ENCODE measurements at places on chromosomes 13 and 19. TPM values are rescaled to one million over a fixed set of nuclear protein-coding genes. Genes with fewer than 3 reads are reported as not detected.

DNA sequence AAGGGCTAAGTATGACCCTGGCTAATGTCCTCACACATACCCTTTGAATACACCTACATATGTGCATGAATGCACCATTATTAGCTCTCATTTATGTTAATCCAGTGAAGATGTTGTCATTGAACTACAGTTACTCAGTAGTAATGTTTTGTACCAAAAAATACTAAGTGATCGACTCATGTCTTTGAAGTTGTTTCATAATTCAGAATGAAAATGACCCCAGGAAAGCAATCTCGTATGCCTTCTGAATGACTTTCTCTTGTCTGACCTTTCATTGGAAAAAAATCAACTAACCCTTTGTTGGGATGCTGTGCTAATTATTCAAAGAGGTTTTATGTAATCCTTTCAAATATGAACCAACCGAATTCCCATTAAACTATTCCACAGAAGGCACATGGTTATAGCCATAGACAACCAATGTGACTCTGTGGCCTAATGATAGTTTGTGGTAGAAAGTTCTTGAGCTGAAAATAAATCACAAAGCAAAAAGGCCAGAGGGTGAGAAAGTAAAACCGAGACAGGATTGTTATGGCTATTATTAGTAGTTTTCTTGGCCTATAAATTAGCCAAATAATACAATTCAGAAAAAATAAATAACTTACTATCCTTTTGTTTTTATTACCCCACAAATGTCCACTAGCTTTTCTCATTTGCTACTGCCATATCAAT, 86.8 kb upstream of the STARD13 start:
- DNase-seq = no peak

DNA sequence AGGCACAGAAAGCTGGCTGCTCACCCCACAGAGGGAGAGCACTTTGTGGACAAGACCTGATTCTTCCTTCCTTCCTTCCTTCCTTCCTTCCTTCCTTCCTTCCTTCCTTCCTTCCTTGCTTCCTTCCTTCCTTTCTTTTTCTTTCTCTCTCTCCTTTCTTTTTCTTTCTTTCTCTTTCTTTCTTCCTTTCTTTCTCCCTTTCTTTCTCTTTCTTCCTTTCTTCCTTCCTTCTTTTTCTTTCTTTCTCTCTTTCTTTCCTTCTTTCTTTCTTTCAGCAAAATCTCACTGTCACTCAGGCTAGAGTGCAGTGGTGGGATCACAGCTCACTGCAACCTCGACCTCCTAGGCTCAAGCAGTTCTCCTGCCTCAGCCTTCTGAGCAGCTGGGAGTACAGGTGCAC, 263.9 kb downstream of the UQCRFS1 start:
- no peak for DNase-seq

GRCh38 chr13:97852181-97852874, 101.1 kb upstream of the IPO5 start:
- no peak for DNase-seq

Gene RFPL4AL1
- total RNA-seq = not detected

GRCh38 chr13:19150712-19151228, 30.9 kb downstream of the TUBA3C start:
- DNase-seq = no peak

Gene ZNF600
- total RNA-seq = 5.5 TPM

DNA sequence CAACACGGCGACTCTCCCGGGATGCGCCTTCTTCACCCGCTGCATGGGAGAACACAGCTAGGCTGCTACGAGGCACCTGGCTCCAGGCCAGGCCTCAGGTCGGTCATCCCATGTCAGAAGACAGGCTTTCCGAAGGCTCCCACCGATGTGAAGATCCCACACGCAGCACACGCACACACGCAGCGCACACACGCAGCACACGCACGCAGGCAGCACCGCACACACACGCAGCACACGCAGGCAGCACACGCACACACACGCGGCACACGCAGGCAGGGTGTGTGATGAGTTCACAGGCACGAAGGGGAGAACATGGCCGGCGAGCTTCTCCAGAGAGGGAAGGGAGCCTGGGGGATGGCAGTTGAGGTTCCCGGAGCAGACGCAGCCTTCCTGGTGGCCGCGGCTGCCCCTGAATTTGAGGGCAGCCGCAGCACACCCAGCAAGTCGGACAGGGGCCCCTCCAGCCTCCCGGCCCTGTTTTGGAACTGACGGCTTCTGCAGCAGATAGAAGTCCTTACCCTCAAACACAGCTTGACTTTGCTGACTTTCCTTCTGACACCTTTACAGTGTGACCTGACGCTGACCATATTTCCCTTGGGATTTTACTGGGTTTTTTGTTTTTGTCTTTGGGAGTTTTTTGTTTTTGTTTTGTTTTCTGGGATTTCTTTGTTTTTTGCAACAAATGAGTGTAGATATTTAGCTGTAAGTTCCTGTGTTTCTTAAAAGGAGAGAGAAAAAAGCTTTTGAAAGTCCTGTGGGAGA, 55.9 kb downstream of the RASA3 start:
- peak; percentile 82 for DNase-seq

- DNase-seq = no peak
Observed at GRCh38 chr13:46531953-46532352, 21.0 kb upstream of the LRCH1 start.

Gene ZNF285
- 1.4 TPM for total RNA-seq

GRCh38 chr13:103873725-103874124, 807.5 kb upstream of the SLC10A2 start:
- DNase-seq = no peak

Gene SULT2B1
- total RNA-seq = 172 TPM

DNA sequence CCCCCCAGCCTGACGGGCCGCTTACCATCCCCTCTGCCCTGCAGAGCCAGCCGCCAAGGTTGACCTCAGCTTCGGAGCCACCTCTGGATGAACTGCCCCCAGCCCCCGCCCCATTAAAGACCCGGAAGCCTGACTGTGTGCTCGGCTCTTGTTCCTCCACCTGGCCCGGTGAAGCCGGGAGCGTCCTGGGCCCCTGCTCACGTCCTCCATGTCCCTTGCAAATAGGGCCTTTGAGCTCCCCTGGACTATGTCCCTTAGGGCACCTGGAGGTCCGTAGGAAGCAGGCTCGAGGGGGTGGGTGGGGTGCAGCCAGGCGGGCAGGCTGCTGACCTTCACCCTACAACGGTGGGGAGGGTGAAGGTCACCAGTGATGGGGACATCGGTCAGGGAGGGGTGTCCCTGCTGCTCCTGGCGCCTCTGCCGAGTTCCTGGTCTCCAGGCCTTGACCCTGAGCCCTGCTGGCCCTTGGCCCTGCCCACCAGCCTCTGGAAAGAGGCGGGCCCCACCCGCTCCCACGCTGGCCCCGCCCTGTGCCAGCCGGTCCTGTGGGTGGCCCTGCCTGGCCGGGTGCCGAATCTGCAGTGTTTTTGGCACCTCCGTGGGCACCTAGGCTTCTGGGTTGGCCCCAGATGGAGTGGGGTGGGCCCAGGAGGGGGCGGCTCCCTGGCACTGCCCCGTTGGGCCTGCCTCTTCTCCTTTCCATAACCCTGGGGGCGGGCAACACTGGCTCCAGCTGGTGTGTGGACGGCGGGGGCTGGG, 3.3 kb downstream of the ATP5F1D start:
- DNase-seq = peak; percentile 69

DNA sequence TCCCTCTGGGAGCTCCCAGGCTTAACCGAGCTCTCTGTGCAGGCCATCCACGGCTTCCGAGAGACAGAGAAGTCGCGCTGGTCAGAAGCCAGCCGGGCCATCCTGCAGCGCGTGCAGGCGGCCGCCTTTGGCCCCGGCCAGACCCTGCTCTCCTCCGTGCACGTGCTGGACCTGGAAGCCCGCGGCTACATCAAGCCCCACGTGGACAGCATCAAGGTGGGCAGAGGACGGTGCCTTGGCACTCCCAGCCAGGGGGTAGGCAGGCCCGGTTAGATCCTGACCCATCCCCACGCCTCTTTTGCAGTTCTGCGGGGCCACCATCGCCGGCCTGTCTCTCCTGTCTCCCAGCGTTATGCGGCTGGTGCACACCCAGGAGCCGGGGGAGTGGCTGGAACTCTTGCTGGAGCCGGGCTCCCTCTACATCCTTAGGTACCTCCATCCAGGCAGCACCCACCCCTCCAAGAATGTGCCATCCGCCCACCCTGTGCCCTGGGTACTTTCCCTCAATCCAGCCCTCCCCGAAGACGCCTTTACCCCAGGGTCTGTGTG, 1.5 kb downstream of the PSPN start:
- no peak for DNase-seq

Gene DCLK1
- 41.1 TPM for total RNA-seq

- peak; percentile 89 for DNase-seq
Observed at GRCh38 chr19:13850910-13851733, 25.8 kb upstream of the NANOS3 start.

Gene EMP3
- total RNA-seq = 11.6 TPM

Gene ACTMAP
- 4.4 TPM for total RNA-seq

DNA sequence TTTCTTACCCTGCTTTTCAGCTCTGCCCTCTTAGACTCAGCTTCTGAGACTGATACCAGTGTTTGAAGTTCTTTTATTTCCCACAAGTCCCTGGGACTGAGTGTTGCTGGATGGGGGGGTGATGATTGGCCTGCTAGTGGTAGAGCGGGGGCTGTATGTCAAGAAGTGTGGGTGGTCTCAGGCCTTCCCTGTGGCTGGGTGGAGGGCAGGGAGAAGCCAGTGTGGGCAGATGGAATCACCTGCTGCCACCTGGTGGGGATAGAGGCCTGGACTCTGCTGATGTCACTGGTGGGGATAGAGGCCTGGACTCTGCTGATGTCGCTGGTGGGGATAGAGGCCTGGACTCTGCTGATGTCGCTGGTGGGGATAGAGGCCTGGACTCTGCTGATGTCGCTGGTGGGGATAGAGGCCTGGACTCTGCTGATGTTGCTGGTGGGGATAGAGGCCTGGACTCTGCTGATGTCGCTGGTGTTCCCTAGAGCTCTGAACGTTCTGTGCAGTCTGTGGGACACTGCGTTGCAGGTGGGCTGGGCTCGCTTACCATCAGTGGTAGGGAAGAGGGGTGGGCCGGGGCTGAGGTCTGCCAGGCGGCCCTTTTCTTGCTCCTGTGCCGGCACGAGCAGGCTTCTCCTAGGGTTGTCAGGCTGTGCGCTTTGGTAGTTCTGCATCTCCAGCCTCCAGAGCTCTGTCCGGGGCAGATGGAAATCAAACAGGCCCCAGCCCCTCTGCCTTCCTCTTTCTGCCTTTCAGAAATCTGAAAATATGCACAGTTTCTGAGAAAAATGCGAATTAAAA, 101.3 kb downstream of the ARHGEF7 start:
- DNase-seq = no peak

DNA sequence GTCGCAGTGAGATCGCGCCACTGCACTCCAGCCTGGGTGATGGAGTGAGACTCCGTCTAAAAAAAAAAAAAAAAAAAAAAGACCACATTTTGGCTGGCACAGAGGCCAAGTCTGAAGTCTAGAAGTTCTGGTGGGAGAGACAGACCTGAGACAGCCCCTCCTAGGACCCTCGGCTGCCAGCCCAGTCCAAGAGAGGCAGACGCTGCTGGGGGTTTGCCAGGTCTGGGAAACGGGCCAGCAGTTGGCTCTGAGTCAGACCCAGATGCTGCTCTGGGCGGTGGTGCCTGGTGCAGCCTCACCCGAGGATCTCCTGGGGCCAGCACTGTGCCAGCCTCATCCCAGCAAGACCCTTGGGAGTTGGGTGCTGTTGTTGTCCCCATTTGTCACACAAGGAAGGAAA, 5.8 kb downstream of the FCHO1 start:
- peak; percentile 90 for DNase-seq

DNA sequence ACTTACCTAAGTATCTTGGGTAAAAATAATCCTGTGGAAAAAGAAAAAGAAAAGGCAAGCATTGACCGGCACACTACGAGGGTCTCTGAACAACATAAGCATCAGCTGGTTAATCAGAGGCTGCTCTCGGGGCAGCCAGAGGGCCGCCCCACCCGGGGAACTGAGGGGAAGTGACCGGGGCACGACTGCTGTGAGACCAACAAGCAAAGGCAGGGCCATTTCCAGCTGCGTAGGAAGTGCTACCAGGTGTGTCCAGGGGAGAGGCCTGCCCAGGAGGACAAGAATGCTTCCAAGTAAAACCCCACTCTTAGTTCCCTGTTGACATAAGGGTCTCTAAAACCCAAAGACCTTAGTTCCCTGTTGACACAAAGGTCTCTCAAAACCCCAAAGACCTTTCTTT, 15.9 kb downstream of the GAS6 start:
- no peak for DNase-seq

Gene RINL
- total RNA-seq = 5.5 TPM

GRCh38 chr13:66048888-66049287, 1181.2 kb downstream of the PCDH9 start:
- no peak for DNase-seq

- DNase-seq = no peak
Observed at GRCh38 chr13:34352958-34353357, 535.0 kb downstream of the RFC3 start.

DNA sequence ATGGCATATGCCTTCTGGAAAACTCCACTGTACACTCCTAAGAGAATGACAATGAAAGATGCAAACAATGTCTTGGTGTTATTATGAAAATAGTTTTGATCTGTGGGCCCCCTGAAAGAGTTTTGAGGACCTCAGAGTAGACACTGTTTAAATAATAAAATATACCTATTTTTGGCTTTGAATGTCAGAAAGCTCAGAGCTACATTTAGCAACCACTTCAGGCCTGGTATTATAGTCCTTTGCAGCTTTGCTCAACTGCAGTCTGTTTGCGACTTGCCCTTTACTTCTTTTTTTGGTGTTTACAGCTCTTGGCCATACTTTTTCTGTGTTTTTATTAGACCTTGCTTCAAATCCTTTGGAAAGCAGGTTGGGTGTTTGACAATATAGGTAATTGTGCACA, 5.8 kb upstream of the UBE2L5 start:
- no peak for DNase-seq

Gene INAFM1
- total RNA-seq = 13.6 TPM

Gene ZNF625
- 3.5 TPM for total RNA-seq

Gene KLK2
- not detected for total RNA-seq

DNA sequence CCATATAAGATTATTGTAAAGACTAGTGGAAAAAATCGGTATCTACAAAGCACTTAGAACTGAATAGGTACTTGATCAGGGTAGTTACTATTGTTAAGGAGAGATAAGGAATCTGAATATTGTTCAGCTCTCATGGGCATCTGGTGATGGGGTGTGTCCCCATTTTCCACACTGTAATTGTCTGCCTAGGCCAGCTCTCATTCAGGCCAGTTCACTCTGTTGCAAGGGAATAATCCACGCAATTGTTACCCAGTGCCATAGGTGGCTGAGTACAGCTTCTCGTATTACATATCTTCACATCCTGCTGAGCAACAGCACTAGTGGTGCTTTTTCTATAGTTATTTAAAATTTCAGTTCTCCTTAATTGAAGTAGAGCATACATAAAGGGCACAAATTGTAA, 45.6 kb upstream of the C13orf42 start:
- DNase-seq = no peak
